ENCODE measurements at places on chromosomes 5 and 9.

DNA sequence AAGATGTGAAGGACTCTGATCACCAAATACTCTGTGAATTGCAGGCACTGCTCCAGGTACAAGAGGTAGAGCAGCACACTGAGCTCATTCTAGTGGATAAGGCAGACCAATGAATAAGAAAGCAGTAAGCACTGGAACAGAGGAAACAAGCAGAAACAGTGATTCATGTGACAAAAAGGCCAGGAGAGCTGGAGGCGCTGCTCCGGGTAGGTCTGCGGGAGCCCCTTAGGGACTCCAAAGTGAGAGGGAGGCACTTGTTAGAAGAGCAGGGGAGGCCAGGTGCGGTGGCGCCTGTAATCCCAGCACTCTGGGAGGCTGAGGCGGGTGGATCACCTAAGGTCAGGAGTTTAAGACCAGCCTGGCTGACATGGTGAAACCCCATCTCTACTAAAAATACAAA is 231.6 kb upstream of the NFIL3 start:
- no peak for DNase-seq

DNA sequence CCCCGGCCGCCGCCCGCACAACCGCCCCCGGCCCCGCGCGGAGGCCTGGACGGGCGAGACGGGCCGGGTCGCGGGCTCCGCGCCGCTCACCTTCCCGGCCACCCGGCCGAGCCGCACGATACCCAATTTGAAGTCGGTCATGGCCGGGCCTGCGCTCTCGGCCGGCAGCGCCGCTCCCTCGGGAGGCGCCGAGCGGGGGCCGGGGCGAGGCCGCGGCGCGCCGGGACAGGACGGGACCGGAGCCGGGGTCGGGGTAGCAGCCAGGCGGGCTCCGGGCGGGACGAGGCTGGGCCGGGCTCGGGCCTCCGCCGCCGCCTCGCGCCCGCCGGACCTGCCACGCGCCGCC is 216 bp downstream of the ZMYND19 start:
- no peak for DNase-seq

GRCh38 chr5:149598966-149599365 is 17.7 kb downstream of the ARHGEF37 start:
- no peak for DNase-seq

DNA sequence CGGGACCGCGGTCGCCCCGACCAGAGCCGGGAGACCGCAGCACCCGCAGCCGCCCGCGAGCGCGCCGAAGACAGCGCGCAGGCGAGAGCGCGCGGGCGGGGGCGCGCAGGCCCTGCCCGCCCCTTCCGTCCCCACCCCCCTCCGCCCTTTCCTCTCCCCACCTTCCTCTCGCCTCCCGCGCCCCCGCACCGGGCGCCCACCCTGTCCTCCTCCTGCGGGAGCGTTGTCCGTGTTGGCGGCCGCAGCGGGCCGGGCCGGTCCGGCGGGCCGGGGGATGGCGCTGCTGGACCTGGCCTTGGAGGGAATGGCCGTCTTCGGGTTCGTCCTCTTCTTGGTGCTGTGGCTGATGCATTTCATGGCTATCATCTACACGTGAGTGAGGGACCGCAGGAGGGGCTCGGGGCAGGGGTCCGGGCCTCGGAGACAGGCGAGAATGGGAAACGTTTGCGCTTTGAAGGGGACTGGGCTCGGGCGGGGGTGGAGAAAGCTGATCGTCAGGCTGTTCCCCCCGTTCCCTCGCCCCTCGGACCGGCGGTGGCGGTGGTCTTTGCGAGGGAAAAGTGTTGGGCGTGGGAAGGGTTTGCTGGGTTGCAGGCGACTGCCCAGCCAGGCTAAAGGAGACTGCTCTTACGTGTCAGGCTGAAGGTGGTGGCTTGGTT is 457 bp downstream of the UGCG start:
- DNase-seq, result no peak

DNA sequence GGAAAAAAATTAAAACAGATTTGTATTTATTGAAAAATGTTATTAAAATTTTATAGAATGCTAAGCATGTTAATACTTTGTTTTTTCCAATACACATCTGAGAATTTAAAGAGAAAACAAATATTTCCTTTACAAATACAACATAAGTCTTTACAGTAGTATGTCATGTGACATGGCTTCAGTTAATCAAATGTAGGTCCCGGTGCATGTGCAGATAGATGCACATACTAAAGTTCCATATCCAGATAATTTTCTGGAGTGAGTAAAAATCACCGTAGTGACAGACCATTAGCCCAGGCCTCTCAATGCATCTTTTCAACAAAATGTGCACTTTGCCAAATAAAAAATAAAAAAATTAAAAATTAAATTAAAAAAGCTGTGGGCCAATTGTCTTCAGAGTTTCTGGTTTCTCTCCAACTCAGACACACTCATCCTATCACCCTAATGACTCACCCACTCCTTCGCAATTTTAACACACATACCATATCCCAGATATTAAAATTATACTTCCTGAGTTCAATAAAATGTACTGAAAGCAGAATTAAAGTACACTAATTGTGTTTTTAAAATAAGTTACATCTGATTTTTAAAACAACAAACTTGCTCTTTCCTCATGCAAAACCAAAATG is 508.1 kb downstream of the NR2F1-AS1 start:
- peak; percentile 41 for DNase-seq

DNA sequence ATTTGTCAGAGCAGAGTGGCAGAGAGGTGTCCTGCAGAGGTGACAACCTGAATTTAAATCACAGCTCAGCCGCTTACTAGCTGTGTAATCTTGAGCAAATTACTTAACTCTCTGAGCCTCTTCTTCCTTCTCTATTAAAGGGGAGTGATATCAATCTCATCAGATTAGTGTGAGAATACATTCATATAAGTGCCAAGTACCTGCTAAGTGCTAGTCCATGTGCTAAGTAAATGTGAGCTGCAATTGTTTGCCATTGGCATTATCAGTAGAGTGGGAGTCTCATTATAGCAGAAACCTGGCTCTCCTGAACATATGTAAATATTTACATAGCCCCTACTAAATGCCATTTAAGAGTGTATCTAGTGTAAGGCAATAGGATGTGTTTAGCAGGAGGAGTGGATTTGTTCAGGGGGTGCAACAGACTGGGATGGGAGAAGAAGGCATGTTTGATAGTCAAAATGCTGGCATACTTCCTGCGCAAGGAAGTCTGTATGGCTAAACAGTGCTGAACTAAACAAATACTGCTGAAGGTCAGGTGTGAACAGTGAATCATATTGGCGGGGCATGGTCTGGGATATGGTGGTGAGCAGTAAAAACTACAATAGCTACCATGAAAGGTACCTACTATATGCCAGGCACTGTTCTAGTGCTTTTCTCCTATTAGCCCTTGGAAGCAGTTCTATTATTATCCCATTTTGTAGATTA is 74.5 kb downstream of the F2RL2 start:
- no peak for DNase-seq

- DNase-seq, result no peak
These were observed 80.9 kb downstream of the BARX1 start for GRCh38 chr9:93874242-93874641.

DNA sequence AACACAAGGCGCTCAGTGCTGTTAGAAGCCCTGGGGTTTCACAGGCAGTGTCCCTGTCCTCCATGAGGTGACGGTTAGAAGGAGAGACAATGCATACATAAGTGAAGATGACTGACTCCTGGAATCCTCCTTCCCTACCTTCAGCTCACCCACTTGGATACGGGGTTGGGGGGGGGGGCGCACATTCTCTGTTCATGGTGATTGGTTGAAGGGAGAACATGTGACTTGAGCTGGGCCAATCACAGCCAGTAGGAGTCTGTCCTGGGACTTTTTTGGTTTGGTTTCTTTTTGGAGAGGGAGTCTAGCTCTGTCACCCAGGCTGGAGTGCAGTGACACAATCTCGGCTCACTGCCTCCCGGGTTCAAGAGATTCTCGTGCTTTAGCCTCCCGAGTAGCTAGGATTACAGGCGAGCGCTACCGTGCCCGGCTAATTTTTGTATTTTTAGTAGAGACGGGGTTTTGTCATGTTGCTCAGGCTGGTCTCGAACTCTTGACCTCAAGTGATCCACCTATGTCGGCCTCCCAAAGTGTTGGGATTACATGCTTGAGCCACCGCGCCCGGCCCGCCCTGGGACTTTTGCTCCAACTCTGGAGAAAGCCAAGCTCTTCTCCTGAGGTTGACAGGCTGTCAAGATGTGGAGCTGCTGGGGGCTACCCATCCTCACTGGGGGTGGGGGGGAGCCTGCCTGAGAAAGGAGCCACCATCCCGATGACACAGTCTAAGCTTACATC is 30.8 kb downstream of the SH3PXD2B start:
- DNase-seq, result no peak

- peak; percentile 58 for DNase-seq
These were observed 616 bp downstream of the RNF130 start for GRCh38 chr5:180070756-180071530.

- no peak for DNase-seq
These were observed 139.6 kb downstream of the ARSB start for GRCh38 chr5:78845470-78845869.

DNA sequence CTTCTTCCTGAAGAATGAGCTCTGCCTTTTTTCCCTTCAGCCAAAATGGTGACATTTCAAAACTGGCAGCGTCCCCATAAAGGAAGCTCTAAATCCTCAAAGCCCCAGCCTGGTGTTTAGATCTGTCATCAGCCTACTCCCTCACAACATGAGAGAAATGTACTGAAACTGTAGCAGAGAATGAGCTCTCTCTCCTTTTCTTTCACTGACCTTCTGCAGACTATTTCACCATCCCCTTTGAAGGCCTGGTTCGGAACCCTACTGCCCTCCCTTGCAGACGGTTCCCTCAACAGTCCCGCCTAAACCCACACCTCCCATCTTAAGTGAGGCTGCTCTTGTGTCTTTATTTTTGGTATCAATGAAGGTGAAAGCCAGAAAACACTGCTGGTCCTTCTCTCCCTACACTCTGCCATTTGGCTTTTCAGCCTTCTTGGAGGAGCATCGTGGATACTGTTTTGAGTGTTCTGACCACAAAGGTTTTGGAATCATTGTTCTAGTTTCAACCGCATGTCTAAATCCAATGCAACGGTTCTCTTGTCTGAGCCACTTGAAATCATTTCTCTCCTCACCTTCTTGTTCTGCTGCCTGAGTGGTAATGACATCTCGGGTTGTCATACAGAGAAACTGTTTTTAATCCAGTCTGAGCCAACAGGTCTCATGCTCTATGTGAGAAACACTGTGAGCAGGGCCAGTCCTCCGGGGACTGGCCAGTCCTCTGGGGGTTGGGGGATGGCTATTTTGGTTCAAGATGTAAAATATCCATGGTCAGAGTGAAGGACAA is 39.0 kb downstream of the ITK start:
- DNase-seq, result peak; percentile 71

- DNase-seq, result peak; percentile 84
These were observed 310.2 kb downstream of the ARRDC3 start for GRCh38 chr5:91072881-91073280.
